CD8-positive, alpha-beta memory T cell (primary cell): ENCODE measurements at places on chromosomes 6 and 20. TPM values are rescaled to one million over a fixed set of nuclear protein-coding genes. Genes with fewer than 3 reads are reported as not detected.

GRCh38 chr6:29850011-29850553, 22.5 kb downstream of the HLA-G start:
- H3K36me3 ChIP-seq: no peaks in the 10 kb centered on the region
- DNase-seq: no peak
- no peak overlapping the region for H3K4me3 ChIP-seq
- no peaks in the 10 kb centered on the region for H3K4me1 ChIP-seq
- no peak overlapping the region for H3K27ac ChIP-seq

GRCh38 chr20:46708172-46708860, 1.1 kb upstream of the SLC2A10 start:
- no peak overlapping the region for H3K4me3 ChIP-seq
- no peak for DNase-seq
- H3K27ac ChIP-seq: no peak overlapping the region
- peaks cover 5% of the 10 kb centered on the region for H3K4me1 ChIP-seq

DNA sequence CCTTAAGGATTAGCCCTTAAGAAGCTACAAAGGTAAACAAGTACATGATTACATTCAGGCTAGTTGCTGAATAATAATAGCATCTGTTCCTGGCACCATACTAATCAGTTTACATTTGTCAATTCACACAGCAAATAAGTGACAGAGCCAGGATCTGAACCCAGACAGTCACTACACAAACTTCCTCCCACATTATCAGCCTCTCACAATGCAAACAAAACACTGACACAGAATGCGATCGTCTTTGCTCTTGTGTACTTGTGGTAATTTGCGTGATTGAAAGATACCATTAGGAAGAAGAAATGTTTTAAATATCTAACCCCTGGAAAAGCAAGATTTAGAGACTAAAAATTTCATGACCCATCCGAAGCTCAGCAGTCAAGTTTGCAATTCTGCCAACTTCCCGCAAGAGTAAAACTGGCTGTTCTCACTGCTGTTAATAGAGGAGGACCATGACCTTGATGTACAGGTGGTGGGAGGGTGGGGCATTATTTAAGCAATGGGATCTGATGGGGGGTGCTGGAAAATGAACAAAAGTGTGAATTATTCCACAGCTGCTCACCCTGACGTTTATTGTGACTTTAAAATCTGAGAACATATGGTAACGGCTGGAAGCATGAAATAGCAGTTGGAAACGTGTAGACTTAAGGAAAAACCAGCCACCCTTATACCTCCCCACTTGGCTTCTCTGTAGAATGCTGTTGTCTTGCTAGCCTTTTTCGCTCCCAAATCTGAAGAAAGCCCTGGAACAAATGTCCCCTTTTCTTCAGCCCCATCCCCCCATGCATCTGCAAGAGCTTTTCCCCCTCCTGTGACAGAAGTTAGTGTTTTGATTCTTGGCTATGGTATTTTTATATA, 95.3 kb upstream of the ARMC2 start:
- no peaks in the 10 kb centered on the region for H3K36me3 ChIP-seq
- DNase-seq: no peak
- no peaks in the 10 kb centered on the region for H3K27me3 ChIP-seq
- H3K4me3 ChIP-seq: no peak overlapping the region
- H3K4me1 ChIP-seq: no peaks in the 10 kb centered on the region
- no peak overlapping the region for H3K27ac ChIP-seq

- H3K4me1 ChIP-seq: peaks cover 25% of the 10 kb centered on the region
- H3K4me3 ChIP-seq: no peak overlapping the region
- H3K27ac ChIP-seq: no peak overlapping the region
- H3K27me3 ChIP-seq: no peaks in the 10 kb centered on the region
- no peaks in the 10 kb centered on the region for H3K36me3 ChIP-seq
Observed at GRCh38 chr20:5833309-5833941, 83.2 kb downstream of the SHLD1 start.

DNA sequence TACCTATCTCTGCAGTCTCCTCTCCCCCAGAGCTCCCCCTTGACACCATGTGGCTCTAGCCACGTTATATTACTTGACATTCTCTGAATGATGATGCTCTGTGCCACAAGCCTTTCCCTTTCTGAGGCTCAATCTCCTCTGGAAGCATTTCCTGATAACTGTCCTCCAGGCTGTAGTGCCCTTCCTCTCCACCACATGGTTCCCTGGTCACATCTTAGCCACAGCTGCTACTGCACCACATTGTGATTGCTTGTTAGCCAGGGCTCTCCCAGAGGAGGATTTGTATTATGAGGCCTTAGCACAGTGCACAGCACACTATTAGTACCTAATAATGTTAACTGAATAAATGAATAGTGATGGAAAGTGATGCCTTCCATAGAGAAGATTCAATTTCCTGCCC, 63.9 kb upstream of the RCAN2 start:
- no peaks in the 10 kb centered on the region for H3K4me1 ChIP-seq
- H3K4me3 ChIP-seq: no peak overlapping the region

GRCh38 chr6:89819336-89820130, at the start of gene MDN1:
TSS of gene MDN1 (minus strand) at chr6:89819794. CDS start at chr6:89819607, 187 bp downstream.
- no peaks in the 10 kb centered on the region for H3K27me3 ChIP-seq
- peak within 1 kb of the TSS; percentile 85 for H3K4me3 ChIP-seq
- peak within 1 kb of the TSS; percentile 78 for H3K27ac ChIP-seq
- peak; percentile 80 for DNase-seq

DNA sequence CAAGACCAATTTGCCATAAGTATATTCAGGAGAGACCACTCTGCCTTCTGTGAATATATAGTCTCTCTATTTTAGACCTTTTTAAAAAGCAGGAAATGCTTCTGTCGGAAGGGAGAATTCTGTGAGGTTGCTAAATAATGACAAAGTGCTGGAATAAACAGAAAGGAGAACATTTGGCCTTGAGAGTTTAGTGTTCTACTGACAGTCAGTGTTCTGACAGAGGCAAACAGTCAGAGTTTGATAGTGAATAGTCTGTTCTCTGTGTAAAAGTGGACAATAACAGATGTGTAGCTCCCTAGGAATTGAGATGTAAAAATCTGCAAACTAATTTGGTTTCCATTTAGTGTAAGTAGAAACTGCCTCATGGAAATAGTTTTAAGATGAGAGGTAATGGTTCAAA, 220.7 kb downstream of the PHF3 start:
- H3K36me3 ChIP-seq: no peaks in the 10 kb centered on the region
- H3K4me3 ChIP-seq: no peak overlapping the region
- H3K27me3 ChIP-seq: no peaks in the 10 kb centered on the region
- no peak for DNase-seq

GRCh38 chr6:101393251-101393828, at the start of gene GRIK2:
TSS of gene GRIK2 (plus strand) at chr6:101393708.
- H3K36me3 ChIP-seq: no peaks in the 10 kb centered on the region
- DNase-seq: no peak
- no peaks in the 10 kb centered on the region for H3K27me3 ChIP-seq
- H3K27ac ChIP-seq: no peak within 1 kb of the TSS
- H3K4me3 ChIP-seq: no peak within 1 kb of the TSS

GRCh38 chr6:23522792-23523547, 603.0 kb upstream of the NRSN1 start:
- no peaks in the 10 kb centered on the region for H3K4me1 ChIP-seq
- no peak overlapping the region for H3K27ac ChIP-seq
- no peak overlapping the region for H3K4me3 ChIP-seq

- no peak for DNase-seq
- peaks cover 31% of the 10 kb centered on the region for H3K4me1 ChIP-seq
- H3K27ac ChIP-seq: no peak overlapping the region
- H3K36me3 ChIP-seq: no peaks in the 10 kb centered on the region
Observed at GRCh38 chr6:158057213-158057987, 75.7 kb downstream of the SYNJ2 start.

- H3K4me3 ChIP-seq: no peak overlapping the region
- no peaks in the 10 kb centered on the region for H3K27me3 ChIP-seq
- no peaks in the 10 kb centered on the region for H3K36me3 ChIP-seq
- DNase-seq: no peak
- H3K4me1 ChIP-seq: no peaks in the 10 kb centered on the region
- H3K27ac ChIP-seq: no peak overlapping the region
Observed at GRCh38 chr6:155216312-155217046, 47.3 kb upstream of the CLDN20 start.

- no peak overlapping the region for H3K27ac ChIP-seq
- no peak overlapping the region for H3K4me3 ChIP-seq
- no peaks in the 10 kb centered on the region for H3K27me3 ChIP-seq
- H3K4me1 ChIP-seq: no peaks in the 10 kb centered on the region
- H3K36me3 ChIP-seq: no peaks in the 10 kb centered on the region
Observed at GRCh38 chr6:124283486-124283885, 479.8 kb downstream of the NKAIN2 start.

- no peak overlapping the region for H3K27ac ChIP-seq
- peaks cover 3% of the 10 kb centered on the region for H3K4me1 ChIP-seq
- H3K27me3 ChIP-seq: no peaks in the 10 kb centered on the region
- H3K4me3 ChIP-seq: no peak overlapping the region
Observed at GRCh38 chr6:116397914-116398313, 27.2 kb downstream of the DSE start.

- H3K27ac ChIP-seq: no peak overlapping the region
- H3K27me3 ChIP-seq: no peaks in the 10 kb centered on the region
- DNase-seq: no peak
- no peaks in the 10 kb centered on the region for H3K36me3 ChIP-seq
- no peaks in the 10 kb centered on the region for H3K4me1 ChIP-seq
- H3K4me3 ChIP-seq: no peak overlapping the region
Observed at GRCh38 chr20:61114493-61115175, 137.4 kb upstream of the CDH4 start.

DNA sequence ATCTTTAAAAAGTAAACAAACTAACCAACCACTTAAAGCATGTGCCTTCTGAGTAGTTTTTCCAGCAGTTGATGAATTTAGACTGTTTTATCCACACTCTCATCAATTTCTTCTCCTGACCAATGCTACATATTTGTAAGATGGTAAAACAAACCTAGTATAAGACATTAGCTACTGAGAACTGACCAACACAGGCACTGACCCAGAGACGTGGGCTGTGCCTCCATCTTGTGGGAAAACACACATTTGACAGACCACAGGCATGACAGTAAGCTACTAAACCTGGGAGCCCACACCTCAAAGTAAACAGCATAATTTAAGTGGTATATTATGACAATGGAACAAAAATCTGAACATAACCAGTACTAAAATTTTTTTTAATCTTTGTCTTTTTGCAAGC, 121.4 kb upstream of the NRSN1 start:
- H3K27me3 ChIP-seq: no peaks in the 10 kb centered on the region
- no peak overlapping the region for H3K4me3 ChIP-seq
- no peaks in the 10 kb centered on the region for H3K4me1 ChIP-seq
- H3K27ac ChIP-seq: no peak overlapping the region

DNA sequence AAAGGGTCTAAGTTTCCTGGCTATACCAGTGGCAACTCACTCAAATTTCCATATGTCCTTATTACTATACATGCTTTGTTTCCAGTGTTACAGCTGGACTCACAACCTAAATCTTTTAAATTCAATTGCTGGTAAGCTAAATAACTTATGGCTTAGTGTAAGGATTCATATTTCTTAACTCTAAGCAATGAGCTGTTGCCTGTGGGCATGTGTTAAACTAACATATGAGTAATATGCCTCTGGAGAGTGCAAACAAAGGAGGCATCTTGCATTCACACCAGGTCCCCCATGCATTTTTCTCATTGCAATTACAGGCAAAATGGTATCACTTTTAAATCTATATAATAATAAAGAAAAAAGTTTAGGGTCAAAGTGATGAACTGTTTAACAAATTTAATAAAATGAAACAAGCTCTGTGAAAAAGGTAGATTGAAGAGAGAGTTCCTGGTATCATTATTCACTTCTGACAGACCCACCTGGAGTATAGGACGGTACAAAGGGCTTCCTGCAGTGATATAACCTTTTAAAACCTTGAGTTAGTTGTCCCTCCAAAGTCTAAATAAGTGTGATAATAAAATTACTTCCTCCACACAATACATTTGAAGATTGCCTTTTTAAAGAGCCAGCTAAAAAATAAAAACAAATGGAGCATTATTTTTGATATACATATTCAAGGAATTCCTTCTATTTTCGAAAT, 57.6 kb upstream of the HMGCLL1 start:
- no peak overlapping the region for H3K4me3 ChIP-seq
- H3K36me3 ChIP-seq: no peaks in the 10 kb centered on the region
- no peak overlapping the region for H3K27ac ChIP-seq
- DNase-seq: no peak
- no peaks in the 10 kb centered on the region for H3K27me3 ChIP-seq
- H3K4me1 ChIP-seq: no peaks in the 10 kb centered on the region

Gene HTR1E
- total RNA-seq: not detected

Gene FAM217A
- total RNA-seq: not detected

Gene CST5
- total RNA-seq: not detected

Gene PRICKLE4
- total RNA-seq: not detected

Gene BPIFB2
- not detected for total RNA-seq

Gene WFDC5
- not detected for total RNA-seq

Gene GJA10
- total RNA-seq: not detected

Gene CASS4
- total RNA-seq: 3.7 TPM

Gene PSMA7
- total RNA-seq: 464 TPM

Gene C20orf202
- not detected for total RNA-seq

Gene GINS1
- 31.2 TPM for total RNA-seq
